ENCODE measurements at places on chromosomes 7 and 10.

GRCh38 chr7:36894190-36894589, 169.9 kb upstream of the AOAH start:
- no peak for DNase-seq

DNA sequence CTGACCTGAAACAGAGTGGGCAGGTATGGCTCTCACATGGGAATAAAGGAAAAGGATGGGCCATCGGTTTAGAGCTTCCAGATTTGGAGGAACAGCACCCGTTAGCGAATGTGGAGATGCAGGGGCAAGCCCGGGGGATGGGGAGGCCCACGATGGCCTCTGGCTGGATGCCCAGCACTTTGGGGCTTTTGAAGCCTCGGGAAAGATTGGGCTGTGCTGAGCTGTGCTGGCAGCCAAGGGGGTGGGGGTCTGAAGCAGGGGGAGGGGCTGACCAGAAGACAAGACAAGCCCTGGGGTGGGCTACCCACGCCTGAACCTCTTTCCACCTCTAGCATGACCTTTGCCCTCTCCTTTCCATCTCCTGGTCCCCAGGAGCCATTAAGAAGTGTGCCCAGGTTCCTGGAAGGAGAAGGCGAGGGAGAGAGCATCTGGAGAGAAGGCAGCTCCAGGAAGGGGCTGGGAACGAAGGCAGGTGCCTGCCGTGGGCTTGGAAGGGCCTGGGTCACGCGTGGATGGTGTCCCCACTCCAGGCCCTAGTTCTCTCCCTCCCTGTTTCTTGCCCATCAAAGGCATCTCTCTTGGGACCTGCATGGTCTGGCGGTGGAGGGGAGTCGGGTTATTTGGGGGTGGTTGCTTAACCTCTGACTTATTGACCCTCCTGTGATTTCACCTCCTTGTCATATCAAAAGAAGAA, 39.7 kb downstream of the JAKMIP3 start:
- DNase-seq, result no peak

DNA sequence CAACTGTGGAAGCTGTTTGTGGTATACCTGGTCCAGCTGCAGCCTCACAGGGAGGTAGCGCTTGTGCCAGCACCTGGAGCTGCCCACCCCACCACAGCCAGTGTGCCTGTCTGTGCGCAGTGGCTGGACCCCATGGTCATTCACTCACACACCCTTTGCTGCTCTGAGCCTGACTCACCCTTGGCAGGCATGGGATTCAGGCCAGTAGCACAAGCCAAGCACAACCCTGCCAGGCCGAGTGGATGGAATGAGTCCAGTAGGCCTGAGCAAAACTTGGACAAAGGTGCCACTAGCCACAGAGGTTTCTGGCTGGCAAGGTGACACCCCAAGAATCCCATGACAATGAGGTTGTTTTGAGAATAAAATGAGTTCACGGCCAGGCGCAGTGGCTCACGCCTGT, 19.0 kb downstream of the RBM48 start:
- DNase-seq, result no peak

DNA sequence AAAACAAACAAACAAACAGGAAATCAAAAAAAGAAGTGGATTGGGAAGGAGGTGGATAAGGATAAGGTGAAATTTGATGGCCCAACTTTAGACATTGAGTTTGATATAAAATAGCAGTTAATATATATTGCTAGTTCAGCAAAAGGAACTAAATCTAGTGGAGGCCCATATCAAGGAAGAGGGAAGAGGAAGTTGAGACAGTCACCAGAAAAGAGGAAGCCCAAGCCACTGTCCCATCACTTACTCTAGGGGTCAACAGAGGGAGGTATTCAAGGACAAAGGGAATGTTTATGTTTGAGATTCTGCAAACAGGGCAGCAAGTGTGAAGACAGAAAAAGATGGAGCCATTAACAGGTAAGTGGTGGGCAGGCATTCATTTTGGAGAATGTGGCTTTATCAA, 3.7 kb downstream of the LAMTOR4 start:
- DNase-seq, result no peak

- peak; percentile 58 for DNase-seq
These were observed 871 bp downstream of the ST7 start for GRCh38 chr7:116953906-116954838.

All from NCI-H187 treated with DMSO at 0.1 percent for 48 hours (cell line).